ENCODE measurements at places on chromosomes 3 and 15. TPM values are rescaled to one million over a fixed set of nuclear protein-coding genes. Genes with fewer than 3 reads are reported as not detected.

Gene SPINT1
- total RNA-seq: 0.82 TPM

Gene PATL2
- 0.16 TPM for total RNA-seq

Gene GADL1
- total RNA-seq: not detected

Gene CCR8
- not detected for total RNA-seq

Gene ITPKA
- 8.8 TPM for total RNA-seq

Gene SERINC4
- 0.08 TPM for total RNA-seq

Gene SLC22A13
- total RNA-seq: not detected
